ENCODE measurements at places on chromosomes 13 and 19.

DNA sequence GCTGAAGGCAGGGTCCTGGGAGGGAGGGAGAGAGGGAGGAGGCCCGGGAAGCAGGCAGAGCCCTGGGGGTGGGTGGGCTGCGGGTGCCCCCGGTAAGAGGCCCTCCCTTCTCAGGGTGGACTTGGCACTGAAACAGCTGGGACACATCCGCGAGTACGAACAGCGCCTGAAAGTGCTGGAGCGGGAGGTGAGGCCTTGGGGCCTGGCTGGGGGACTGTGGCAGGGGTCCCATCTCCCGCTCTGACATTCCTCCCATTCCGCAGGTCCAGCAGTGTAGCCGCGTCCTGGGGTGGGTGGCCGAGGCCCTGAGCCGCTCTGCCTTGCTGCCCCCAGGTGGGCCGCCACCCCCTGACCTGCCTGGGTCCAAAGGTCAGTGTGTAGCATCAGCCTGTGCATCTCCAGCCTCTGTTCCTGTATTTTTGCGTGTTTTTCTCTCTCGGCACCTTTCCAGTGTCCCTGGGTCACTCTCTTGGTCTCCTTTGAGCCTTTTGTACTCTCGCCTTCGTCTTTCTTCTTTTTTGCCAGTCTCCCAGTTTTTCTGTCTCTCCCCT, 53.4 kb downstream of the TRPM4 start:
- DNase-seq = no peak

DNA sequence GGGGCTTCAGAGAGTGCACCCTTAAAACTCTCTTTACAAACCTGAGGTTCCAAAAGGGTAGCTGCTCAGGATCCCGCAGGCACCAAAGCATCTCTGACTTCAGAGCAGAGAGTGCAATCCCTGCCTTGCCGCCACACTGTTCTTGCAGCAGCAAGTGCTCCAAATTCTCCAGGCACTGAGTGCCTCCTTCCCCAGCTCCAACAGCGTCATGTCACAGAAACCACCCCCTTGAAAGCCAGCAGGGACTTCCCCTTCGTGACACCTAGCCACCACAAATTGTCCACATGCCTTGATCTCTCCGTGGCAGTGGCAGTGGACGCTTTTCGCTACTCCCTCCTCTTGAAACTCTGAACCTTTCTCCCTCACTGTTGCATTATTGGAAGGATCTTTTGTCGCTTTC, 39.9 kb downstream of the MBNL2 start:
- peak; percentile 13 for DNase-seq

DNA sequence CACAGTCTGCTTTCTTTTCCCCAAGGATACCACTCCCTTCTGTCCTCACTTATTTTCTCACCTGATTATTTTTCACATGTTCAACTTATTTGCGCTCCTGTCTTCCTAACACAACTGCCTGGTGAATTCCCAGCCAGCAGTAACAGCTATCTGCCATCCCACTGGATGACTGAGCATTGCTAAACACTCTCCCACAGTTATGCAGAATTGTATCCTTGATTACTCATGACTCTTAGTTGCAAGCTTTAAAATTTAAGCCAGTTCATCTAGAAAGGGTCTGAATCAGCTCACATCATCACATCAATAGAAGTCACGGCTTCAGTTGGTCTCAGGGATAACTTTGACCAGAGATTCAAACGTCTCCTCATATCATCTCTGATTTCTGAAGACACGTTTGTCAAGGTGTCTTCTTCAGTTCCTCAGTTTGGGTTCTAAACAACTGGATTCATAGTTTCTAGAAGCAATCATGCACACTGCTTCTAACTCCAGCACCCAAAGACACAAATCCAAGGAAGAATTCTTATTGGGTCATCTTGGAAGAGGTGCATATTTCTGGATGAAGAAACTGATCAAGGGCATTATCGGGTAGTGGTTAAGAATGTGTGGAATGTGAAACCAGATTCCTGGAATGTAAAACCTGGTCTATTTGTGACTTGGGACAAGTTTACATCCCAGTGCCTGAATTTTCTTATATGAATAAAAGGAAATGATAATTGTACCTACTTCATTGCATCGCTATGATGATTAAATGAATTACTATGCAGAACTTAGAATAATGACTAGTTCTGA, 13.9 kb upstream of the DACH1 start:
- DNase-seq = no peak

DNA sequence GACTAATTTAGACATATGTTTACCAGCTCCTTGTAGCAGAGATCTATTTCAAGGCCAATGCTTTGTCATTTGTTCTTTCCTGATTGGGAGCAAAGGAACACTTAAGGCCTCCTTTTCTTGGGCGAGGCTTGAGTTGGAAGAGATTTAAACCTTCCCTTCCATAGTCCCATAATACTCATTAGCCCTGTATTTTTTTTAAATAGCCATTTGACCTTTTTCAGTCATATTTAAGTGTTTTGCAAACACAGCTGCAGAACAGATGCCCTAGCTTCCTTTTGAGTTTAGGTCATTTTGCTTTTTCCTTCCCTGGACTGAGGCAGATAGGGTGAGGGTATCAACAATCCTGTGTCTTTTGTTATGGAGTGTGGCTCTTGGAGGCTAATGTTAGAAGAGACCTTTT, 198.3 kb downstream of the NBEA start:
- DNase-seq = no peak

GRCh38 chr13:85148009-85148408, 651.2 kb downstream of the SLITRK6 start:
- DNase-seq = no peak

DNA sequence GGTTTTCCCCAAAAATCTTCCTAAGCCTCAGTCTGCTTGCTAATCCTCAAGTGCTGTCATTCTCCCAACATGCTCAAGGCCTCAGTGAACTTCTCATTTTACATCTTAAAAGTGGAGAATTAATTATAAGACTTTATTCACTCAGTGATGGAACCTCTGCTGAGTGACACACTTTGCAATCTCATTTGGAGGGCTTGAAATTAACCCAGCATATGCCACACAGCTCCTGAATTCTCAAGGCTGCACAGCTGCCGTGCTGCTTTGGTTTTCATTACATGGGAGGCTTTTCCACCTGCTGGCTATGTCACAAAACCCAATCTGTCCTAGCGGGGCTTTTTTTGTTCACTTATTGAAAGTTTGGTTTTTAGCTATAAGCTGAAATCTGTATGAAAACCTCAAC, 28.3 kb upstream of the SERPINE3 start:
- no peak for DNase-seq
